Breast epithelium (tissue), 4 donors: ENCODE measurements at places on chromosomes 4 and X. TPM values are rescaled to one million over a fixed set of nuclear protein-coding genes. Genes with fewer than 3 reads are reported as not detected.

DNA sequence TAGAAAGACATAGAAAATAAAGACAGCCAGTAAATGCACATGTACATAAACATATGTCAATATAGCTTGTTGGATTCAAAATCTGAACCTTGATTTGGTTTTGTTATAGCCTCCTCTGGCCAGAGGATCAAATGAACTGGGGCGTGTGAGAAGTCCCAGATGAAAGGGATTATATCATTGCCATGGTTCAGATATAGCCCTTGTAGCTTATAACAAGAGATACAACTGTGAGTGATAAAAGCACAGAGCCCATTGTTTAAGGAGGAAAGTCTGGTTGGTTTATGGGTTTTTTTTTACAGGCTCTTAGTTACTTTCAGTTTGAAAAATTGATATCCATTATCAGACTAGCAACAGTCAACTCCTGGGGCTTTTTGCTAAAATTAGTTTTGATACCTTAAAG lies 101.7 kb upstream of the GLRA2 start:
- DNase-seq: no peak
- no peaks in the 10 kb centered on the region for H3K4me1 ChIP-seq
- no peak overlapping the region for H3K4me3 ChIP-seq
- H3K27ac ChIP-seq: no peak overlapping the region

DNA sequence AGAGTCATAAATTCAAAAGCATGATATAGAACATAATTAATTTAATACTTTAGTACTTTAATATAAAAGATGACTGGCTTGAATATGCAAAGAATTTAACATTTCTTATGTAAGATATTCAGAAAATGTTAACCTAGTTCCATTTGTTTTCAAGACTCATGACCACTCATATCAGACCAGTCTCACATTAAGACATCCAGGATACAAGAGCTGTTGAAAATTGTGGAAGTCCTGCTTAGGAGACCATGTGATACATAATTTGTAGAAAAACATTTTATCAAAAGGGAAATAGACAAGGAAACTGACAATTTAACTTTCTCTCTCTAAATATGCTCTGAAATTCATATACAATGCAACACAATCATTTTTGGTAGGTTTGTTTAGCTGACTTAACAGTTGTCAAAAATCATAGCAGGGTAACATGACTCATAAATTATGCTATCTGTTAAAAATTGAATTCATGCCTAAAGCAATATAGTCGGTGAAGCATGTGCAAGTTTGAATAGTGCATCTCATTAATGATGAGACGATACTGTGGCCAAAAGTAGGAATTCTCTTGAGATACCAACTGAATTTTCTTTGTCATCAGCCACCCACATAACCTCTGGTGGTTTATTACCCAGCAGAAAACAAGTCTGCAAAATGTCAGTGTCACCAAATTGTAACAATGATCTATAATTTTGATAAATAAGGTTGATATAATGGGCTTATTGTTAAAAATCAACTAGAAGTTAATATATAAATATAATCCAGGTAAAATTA lies 211.4 kb downstream of the GASK1B start:
- H3K27ac ChIP-seq: no peak overlapping the region
- H3K27me3 ChIP-seq: no peaks in the 10 kb centered on the region
- H3K4me3 ChIP-seq: no peak overlapping the region
- H3K36me3 ChIP-seq: no peaks in the 10 kb centered on the region
- H3K4me1 ChIP-seq: no peaks in the 10 kb centered on the region

PLAC8 gene
- 7.9 TPM for total RNA-seq

OPHN1 gene
- total RNA-seq: 14.6 TPM

GAGE1 gene
- not detected for total RNA-seq
